ENCODE measurements at places on chromosomes 4 and X.

GRCh38 chrX:50049228-50049627, 126.8 kb downstream of the CLCN5 start:
- DNase-seq, result no peak

GRCh38 chrX:102624105-102624504, 24.8 kb downstream of the ARMCX5 start:
- no peak for DNase-seq

DNA sequence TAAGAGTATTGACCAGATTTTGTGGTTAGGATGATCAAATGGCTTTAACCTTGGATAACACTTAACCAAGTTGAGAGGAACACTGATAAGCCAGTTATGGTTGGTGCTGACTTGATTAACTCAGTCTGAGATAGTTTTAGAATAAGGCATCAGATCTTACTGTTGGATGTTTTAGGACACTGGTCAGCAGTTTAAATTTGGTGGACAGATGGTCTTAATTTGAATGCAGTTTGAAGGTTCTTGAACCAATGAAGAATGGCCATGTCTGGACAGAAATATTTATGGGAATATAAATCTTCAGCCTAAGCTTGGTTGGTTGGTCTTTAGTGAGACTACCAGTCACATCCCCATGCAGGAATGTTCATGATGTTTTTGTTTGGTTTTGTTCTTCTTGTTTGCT, 2.6 kb upstream of the GIMD1 start:
- DNase-seq, result no peak

DNA sequence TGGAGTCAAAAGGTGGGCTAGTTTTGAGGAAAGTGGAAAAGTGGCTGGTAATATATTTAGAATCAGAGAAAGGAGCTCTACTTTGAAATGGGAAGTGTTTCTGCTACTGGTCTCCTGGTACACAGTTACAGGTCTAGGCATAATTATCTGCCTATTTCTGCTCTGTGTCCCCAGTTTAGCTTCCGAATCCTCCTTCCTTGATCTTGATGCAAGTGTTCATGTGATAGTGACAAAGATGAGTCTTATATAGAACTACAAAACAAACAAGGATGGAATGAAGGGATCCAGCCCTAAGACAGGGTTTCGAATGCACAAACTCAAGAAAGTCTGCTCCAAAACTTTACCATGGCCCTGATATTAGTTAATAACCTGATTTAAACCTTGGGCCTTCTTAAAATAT, 580.2 kb downstream of the INPP4B start:
- DNase-seq, result no peak

GRCh38 chrX:48695534-48695896, 1.0 kb upstream of the SUV39H1 start:
- DNase-seq, result no peak

- DNase-seq, result no peak
Measured at GRCh38 chrX:70336767-70337166, 46.9 kb downstream of the KIF4A start.

GRCh38 chr4:26813698-26814097, 46.9 kb upstream of the STIM2 start:
- DNase-seq, result no peak

GRCh38 chr4:100428051-100428450, 89.8 kb downstream of the EMCN start:
- DNase-seq, result no peak

GRCh38 chr4:122041312-122041711, 89.5 kb upstream of the TRPC3 start:
- no peak for DNase-seq

GRCh38 chr4:2806390-2807355, 13.8 kb downstream of the SH3BP2 start:
- DNase-seq, result no peak

GRCh38 chr4:55866290-55866907, 13.0 kb downstream of the EXOC1 start:
- no peak for DNase-seq

Data from stimulated activated CD8-positive, alpha-beta memory T cell treated with anti-CD3 and anti-CD28 coated beads, Interleukin-7, amount 100 ng/mL, for 1 hour (primary cell).